ENCODE measurements at places on chromosomes 13 and 19.

DNA sequence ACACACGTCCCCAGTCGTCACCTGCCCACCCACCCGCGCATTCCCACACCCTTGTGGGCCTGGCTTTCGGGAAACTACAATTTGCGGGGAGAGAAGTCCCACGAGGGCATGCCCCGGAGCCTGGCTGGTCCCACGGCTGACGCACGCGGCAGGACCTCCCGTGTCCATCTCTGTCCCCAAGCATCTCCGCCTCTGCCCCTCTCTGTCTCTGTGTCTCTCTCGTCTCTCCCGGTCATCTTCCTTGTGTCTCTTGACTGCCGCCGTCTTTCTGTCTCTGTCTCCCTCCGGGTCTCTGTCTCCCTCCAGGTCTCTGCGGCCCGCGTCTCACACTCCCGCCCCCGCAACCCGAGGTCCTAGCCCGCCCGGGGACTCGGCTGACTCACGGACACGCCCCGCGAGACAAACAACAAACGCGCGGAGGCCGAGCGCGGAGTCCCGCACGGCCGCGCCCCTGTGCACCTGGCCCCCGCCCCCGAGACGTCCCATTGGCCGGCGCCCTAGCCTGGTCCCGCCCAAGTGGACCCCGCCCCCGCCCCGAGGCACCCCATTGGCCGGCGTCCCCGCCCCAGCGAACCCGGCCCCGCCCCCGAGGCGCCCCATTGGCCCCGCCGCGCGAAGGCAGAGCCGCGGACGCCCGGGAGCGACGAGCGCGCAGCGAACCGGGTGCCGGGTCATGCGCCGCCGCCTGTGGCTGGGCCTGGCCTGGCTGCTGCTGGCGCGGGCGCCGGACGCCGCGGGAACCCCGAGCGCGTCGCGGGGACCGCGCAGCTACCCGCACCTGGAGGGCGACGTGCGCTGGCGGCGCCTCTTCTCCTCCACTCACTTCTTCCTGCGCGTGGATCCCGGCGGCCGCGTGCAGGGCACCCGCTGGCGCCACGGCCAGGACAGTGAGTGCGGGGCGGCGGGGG is at the start of gene FGF22:
FGF22 (plus strand) TSS at position 627 of the 908 bp plus-strand sequence; CDS start at position 674, 47 bp downstream.
- peak; percentile 95 for DNase-seq

- DNase-seq: no peak
Measured at GRCh38 chr13:79837741-79838450, 356.9 kb downstream of the NDFIP2 start.

GRCh38 chr13:46321494-46322225 is 65.4 kb downstream of the RUBCNL start:
- peak; percentile 78 for DNase-seq

GRCh38 chr13:74574964-74575728 is 440.9 kb upstream of the KLF12 start:
- DNase-seq: no peak

- no peak for DNase-seq
Measured at GRCh38 chr19:52662631-52663030, 24.5 kb upstream of the ZNF83 start.

- no peak for DNase-seq
Measured at GRCh38 chr13:75789451-75790197, 153.5 kb downstream of the LMO7 start.
